Heart right ventricle (tissue), 16 donors: ENCODE measurements at places on chromosomes 7 and 10. TPM values are rescaled to one million over a fixed set of nuclear protein-coding genes. Genes with fewer than 3 reads are reported as not detected.

ALOX5 gene
- polyA plus RNA-seq, result 6.0 TPM

CDHR1 gene
- 0.12 TPM for polyA plus RNA-seq

GRCh38 chr7:157522189-157522588 lies 185.4 kb downstream of the DNAJB6 start:
- DNase-seq, result no peak

GRCh38 chr7:100983451-100984187 lies 14.3 kb downstream of the MUC12 start:
- no peak for DNase-seq
